ENCODE measurements at places on chromosomes 7 and 10.
A peak's percentile ranks its signal among the peaks of the same experiment; 100 is the strongest.

DNA sequence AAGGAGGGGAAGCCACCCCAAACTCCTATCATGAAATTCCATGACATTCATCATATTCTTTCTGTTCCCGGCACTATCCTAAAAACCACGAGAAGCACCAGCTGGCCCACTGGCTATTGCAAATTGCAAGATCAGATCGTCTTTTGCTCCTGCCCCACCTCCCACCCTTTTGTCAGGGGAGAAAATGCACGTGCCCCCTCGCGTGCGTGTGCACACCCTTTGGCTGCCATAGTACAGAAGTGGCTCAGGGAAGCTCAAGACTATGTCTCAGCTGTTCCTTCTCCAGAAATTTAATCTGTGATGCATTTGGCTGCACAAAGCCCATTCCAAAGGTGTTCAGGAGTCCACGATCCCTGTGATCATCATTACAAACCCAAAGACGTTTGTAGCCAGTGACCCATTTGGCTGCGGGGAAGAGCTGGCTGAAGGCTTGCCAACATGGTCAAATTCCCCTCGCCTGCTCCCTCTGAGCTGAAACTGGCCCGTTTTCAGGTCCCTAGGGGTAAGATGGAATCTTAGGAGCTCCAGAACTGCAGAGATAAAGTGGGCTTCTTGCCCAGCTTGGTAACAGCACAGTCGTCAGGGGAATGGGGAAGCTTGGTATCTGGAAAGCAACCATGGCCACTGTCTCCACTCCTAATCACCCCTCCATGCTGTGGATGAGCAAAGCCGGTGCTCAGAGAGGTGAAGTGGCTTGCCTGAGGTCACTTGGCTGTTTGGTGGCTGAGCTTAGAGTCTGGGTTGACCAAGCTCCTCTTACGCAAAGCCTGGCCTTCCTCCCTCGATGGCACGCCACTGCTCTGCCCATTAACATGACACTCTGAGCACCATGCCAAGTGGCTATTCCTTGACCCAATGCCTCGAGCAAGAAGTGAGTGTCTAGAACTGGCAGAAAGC lies 155.4 kb downstream of the NEURL1 start:
- DNase-seq: no peak
- no peak overlapping the region for H3K27ac ChIP-seq
- no peaks in the 10 kb centered on the region for H3K4me1 ChIP-seq
- H3K27me3 ChIP-seq: no peaks in the 10 kb centered on the region
- no peak overlapping the region for H3K4me3 ChIP-seq

DNA sequence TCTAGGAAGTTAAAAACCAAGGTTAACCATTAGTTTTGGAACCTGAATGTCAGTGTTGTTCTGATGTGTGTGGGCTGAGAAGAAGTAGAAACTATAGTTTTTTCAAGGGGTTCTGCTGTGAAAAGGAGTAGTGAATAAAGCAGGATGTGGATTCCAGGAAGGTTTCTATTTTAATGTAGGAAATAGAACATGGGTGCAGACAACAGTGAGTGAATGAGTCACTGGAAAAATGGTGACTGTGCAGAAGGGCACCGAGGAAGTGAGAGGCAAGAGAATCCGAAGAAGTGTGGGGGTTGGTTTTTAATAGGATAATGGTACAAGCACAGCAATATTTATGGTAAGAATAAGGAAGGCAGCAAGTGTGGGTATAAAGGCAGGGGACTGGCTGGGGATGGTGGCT lies 120.4 kb downstream of the ARHGAP21 start:
- peaks cover 99% of the 10 kb centered on the region for H3K36me3 ChIP-seq
- no peaks in the 10 kb centered on the region for H3K27me3 ChIP-seq
- no peak overlapping the region for H3K4me3 ChIP-seq
- DNase-seq: no peak

DNA sequence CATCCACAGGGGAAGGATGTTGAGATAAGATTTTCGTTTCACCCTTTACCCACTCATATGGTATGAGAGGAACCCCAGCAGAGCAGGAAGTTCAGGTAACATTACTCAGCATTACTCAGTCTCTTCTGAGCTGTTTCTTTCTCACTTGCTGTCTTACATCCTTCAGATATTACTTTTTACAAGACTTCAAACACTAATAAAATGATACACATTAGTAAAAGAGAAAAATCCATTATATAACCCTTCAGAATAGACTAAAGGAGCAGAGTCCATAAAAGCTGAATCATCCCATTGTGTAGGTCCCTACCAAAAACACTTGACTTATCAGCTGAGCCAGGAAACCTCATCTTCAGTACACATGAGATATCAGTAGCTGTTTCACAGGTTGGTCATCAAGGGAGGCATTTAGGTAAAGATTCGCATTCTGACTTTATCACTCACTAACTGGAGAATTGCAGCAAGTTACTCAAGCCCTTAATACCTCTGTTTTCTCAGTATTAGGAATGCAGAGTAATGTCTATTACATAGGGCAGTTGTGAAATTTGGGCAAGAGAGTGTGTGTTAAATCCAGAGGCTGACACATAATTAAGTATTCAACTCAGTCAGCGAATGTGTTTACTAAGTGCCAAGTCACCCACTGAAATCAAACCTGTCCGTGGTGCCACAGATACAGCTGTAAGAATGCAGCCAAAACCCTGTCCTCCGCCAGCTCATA lies 44.7 kb downstream of the KLF6 start:
- no peaks in the 10 kb centered on the region for H3K27me3 ChIP-seq
- H3K4me3 ChIP-seq: no peak overlapping the region
- no peak for DNase-seq
- H3K36me3 ChIP-seq: no peaks in the 10 kb centered on the region
- H3K4me1 ChIP-seq: peaks cover 3% of the 10 kb centered on the region

DNA sequence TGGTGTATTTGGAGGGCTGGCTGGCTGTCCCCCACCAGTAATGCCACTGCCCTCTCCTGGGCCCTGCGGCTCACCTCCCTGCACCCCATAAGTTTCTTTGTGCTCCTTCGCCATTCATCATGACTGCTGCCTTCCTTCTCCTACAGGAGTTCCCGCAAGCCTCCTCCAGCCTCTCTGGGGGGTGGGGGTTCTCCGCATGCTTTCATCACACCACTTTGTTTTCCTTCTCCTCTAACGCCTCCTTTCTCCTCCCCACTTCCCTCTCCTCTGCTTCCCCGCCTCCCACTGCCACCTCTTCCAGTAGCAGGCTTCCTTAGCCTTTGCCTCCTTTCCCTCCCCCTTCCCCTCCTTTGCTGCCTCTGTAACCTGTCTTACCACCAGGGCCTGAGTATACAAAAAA lies 58.1 kb downstream of the PAX2 start:
- no peak overlapping the region for H3K4me3 ChIP-seq
- H3K4me1 ChIP-seq: peaks cover 14% of the 10 kb centered on the region
- DNase-seq: no peak
- H3K27me3 ChIP-seq: peaks cover 88% of the 10 kb centered on the region
- no peaks in the 10 kb centered on the region for H3K36me3 ChIP-seq

DNA sequence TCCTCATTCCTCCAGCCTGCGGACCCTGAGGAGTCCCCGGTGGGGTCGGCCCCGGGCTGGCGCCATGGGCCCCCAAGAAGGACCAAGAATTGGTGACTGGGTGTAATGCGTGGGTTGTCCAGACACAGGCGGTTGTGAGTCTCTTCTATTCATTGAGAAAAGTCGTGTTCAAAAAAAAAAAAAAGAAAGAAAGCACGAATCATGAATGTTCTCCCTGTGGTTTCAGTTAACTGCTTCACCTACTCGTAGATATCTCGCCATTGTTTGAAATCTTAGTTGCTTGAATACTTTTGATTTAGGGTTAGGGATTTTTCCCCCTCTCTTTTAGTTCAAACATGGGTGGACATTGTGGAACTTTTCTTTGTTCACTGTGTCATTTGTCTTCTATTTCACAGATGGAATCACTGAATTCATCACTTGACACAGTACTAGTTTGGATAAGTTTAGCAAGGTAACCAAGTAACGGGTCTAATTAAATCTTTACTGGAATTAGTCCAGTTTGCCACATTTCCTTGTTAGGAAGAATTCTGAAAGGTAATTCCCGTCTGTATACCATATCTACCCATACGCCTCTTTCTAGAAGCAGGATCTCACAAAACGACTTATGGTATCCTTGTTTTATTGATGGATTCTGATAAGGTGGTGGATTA lies 775 bp downstream of the STARD3NL start:
- DNase-seq: peak; percentile 12
- peaks cover 30% of the 10 kb centered on the region for H3K36me3 ChIP-seq
- no peaks in the 10 kb centered on the region for H3K27me3 ChIP-seq
- H3K4me3 ChIP-seq: peak overlapping the region; percentile 87
- H3K27ac ChIP-seq: peak overlapping the region; percentile 62

- H3K36me3 ChIP-seq: no peaks in the 10 kb centered on the region
- DNase-seq: no peak
- no peak overlapping the region for H3K27ac ChIP-seq
- no peaks in the 10 kb centered on the region for H3K27me3 ChIP-seq
- H3K4me3 ChIP-seq: no peak overlapping the region
These were observed 247.1 kb upstream of the GRB10 start for GRCh38 chr7:51029701-51030191.

DNA sequence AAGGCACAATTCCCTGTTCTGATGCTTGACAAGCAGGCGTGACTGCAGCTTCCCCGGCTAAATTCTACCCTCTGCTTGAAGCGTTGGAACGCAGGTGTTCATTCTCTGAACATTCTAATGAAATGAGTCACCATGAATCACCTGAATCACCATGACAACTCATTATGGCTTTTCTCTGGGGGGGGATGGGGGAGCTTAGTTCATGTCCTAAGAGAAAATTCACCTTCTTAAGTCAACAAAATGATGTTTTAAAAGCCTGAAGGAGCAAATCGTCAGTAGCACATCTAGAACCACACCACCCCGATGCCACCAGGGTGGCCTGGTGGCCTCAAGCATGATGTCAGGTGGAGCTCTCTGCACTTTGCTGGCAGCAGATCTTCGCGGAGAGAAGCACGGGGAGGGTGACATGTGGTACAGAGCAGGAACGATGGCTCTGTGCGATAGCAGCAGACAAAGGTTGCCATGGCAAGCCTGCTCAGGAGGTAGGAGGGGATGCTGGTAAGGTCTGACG lies 33.7 kb downstream of the DDC start:
- H3K4me3 ChIP-seq: no peak overlapping the region
- peaks cover 3% of the 10 kb centered on the region for H3K4me1 ChIP-seq
- H3K27me3 ChIP-seq: peaks cover 9% of the 10 kb centered on the region
- no peaks in the 10 kb centered on the region for H3K36me3 ChIP-seq

DNA sequence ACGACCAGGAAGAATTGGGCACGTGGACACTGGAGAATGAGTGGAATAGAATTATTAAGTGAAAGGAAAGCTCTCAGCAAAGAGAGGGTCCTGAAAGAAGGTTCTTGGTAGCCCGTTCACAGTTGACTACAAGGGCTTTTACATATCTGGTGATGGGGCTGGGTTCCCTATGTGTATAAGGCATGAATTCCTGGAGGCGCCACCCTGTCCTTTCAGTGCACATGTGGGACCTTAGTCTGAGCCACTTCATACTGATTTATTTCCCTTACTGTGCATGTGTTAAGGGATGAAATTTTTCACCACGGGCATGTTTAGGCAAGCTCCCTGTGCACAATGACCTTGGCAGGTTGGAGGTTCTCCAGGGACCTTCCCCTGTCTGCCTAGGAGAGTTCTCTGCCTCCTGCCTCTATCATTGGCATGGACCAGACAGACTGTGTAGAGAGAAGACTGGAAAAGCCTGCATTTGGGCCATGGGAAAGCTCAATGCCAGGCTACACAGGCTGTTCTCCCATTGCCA lies 145.9 kb upstream of the ITGB1 start:
- no peak for DNase-seq
- no peak overlapping the region for H3K4me3 ChIP-seq
- H3K27me3 ChIP-seq: no peaks in the 10 kb centered on the region

DNA sequence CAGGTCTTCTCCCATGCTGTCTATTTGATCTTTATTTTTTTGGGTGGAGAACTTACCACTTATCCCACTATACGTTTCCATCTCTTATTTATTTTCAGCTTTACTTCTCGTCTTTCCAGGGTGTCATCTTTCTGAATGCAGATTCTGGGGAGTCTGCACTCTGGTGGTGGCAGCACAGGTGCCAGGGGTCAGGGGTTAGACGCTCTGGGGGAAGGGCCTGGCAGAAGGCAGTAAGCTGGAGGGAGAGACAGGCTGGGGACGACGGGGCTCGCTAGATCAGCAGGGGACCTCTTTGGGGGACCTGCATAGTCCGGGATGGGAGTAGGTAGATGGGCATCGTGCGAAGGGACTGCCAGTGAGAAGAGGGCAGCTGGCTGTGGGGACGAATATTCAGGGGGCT lies 22.3 kb downstream of the CHST12 start:
- no peaks in the 10 kb centered on the region for H3K27me3 ChIP-seq
- H3K27ac ChIP-seq: no peak overlapping the region
- H3K36me3 ChIP-seq: no peaks in the 10 kb centered on the region
- H3K4me3 ChIP-seq: no peak overlapping the region
- peaks cover 2% of the 10 kb centered on the region for H3K4me1 ChIP-seq
- no peak for DNase-seq

DNA sequence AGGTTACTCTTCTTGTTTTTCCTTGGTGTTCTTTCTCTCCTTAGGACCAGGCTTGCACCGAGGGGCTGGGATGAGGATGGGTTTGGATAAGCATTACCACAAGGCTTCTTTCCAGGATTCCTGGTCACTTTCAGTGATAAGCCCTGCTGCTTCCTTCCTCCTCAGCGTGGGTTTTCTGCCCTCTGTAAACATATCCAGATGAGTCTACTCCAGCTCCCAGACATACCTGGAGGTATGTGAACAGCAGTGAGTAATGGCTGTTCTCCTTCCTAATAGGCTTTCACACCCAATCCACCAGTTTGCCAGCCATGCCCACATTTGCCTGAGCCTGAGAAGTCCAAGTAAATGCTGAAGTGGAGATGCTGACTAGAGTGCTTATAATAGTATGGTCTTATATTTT lies 229.8 kb upstream of the YAE1 start:
- no peaks in the 10 kb centered on the region for H3K36me3 ChIP-seq
- no peaks in the 10 kb centered on the region for H3K4me1 ChIP-seq
- H3K27me3 ChIP-seq: no peaks in the 10 kb centered on the region
- H3K27ac ChIP-seq: no peak overlapping the region
- DNase-seq: no peak

DNA sequence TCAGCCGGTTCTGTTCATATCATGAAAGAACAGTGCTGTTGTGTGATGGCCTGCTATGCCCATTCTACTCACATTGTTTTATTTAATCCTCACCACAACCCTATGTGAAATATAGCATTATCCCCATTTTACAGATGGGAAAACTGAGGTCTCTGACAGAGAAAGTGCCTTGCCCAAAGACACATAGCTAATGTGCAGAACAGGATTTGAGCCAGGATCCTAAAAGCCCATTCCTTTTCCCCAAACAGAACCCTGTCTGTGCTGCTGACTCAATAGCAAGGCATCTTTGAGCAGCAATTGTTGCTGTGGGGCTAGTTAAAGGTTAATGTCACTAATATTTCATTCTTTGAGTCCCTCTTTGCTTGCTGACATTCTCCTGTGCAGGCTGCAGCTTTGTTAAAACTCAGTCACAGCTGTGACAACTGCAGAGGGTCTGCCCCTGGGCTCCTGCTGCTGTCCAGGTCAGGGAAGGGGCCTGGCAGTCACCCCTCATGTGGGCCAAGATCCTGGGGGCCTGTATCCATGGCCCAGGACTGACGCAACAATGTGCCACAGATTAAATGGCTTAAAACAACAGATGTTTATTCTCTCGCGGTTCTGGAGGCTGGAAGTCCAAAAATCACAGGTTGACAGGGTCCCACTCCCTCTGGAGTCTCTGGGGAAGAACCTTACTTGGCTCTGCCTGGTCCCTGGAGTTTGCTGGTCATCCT lies 40.4 kb downstream of the AFAP1L2 start:
- no peaks in the 10 kb centered on the region for H3K27me3 ChIP-seq
- H3K4me3 ChIP-seq: no peak overlapping the region
- H3K27ac ChIP-seq: no peak overlapping the region
- no peaks in the 10 kb centered on the region for H3K36me3 ChIP-seq
- no peak for DNase-seq
- H3K4me1 ChIP-seq: peaks cover 8% of the 10 kb centered on the region
